ENCODE measurements at places on chromosomes 1 and 21. TPM values are rescaled to one million over a fixed set of nuclear protein-coding genes. Genes with fewer than 3 reads are reported as not detected.

DNA sequence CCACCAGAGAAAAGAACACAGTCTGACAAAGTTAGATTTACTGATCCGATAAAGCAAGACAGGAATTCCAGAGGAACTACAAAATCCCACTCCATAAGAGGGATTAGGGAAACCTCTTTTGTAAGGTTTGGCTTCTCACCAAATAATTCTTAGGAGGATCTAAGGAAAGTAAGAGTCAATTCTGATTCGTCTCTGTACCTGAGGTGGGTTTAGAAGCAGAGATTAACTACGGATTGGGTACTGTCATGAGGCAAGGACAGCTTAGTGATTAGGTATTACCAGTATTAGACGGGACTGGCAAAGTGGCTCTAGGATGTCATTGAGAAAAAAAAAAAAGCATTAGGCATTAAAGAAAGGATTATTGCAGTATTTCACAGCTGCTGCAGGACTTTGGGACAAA is 371.7 kb upstream of the BRINP3 start:
- no peak for ATAC-seq

GRCh38 chr21:42392731-42393442 is 3.0 kb downstream of the TMPRSS3 start:
- no peak for ATAC-seq

DNA sequence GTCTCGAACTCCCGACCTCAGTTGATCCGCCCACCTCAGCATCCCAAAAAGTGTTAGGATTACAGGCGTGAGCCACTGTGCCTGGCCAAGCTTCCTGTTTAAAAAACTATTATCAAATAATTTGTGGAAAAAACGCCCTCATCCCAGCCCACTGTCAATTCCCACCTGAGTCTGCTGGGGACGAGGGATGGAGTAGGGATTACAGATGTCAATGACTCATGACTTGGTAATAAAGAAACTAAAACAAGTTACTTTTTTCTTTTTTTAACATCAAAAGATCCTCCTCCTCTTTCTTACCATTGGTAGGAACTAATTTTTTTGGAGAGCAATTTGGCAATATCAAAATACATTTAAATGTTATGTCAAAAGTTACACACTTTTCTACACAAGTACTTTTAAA is 9.7 kb downstream of the CNN3 start:
- no peak for ATAC-seq

GRCh38 chr1:66951513-66951912 is 26.7 kb downstream of the MIER1 start:
- ATAC-seq: no peak

DNA sequence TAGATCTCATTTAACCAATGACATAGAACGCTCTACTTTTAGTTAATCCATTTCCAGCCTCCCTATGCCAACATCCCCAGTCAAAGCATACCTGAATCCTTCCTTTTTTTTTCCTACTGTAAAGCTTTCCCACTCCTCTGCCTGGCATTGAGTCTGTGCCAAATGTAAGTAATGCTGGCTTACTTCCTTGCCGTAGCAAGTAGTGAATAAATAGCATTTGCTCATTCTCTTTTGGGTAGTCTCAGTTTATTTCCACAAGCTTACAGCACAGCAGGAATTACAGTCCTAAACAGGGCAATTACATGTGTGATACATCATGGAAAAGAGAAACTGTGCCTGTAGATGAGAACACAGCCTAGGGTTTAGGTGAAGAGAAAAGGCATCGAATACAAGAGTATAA is 352.6 kb upstream of the NEGR1 start:
- no peak for ATAC-seq

DNA sequence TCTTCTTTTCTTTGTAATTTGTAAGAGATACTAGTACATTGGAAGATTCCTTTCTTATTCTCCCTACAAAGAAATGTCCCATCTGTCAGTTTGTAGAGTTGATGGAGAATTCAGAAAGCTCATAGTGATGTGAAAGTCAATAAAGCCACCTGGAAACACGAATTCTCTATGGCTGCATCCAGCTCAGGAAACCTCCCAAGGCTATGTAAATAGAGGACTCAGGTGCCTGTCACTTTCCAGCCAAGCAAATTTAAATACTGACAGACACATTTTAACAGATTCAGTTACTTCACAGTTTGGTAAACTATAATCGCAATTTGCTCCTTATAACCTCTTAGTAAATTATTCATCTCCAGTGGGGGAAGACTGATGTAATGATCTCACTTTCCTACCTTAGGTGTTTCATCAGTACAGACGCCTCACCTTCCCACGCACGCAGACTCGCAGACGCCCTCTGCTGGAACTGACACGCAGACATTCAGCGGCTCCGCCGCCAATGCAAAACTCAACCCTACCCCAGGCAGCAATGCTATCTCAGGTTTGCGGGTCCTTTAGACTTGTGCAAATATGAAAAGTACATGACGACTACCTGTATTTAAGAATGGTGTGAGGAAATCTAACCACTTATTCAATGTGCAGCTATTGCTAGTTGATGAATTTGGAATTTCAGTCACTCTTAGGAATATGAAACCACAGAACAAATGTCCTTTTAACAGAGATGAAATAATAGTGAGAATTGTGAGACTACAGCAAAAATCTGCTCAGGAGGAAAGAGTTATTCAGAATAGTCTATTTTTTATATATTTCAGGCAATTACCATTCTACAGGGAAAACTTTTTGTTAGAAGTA is 60.6 kb downstream of the PTPRC start:
- peak; percentile 77 for ATAC-seq

DNA sequence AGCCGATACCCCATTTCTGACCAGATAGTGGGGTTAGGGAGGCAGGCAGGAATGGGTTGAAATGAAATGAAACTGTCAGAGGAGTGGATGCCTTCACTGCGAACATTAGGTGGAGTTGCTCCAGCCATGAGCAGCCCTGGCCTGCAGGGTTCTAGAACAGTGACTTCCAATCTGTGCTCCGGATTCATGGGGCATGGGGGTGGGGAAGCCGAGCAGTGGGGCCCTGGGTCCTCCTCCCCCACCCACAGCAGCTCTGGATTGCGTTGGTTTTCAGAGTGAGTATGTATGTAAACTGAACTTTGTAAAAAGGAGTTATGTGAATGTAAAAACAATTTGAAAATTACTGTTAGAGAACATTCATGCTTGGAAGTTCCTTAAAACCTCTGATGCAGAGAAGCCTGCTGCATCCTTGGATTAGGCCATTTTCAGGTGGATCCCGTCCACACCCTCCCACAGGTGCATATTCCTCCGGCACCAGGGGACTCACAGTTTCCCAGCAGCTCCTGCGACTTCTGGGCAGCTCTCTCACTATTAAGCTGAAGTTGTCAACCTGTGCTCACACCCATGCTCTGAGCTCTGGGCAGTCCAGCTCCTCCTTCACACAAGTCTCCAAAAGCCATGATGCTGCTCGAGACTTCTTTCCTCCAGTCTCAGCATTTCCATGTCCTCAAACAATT is 54.4 kb upstream of the EDN2 start:
- no peak for ATAC-seq

GRCh38 chr1:197924516-197925123 is 7.4 kb downstream of the LHX9 start:
- ATAC-seq: peak; percentile 67

GRCh38 chr21:44949779-44950198 is 10.0 kb downstream of the SLX9 start:
- ATAC-seq: peak; percentile 88

GRCh38 chr1:42424201-42424600 is 31.6 kb downstream of the ZMYND12 start:
- no peak for ATAC-seq

- ATAC-seq: peak; percentile 83
These were observed 199.2 kb downstream of the S1PR1 start for GRCh38 chr1:101435831-101436511.

- peak; percentile 26 for ATAC-seq
These were observed 137.1 kb upstream of the CD34 start for GRCh38 chr1:208047975-208048374.

DNA sequence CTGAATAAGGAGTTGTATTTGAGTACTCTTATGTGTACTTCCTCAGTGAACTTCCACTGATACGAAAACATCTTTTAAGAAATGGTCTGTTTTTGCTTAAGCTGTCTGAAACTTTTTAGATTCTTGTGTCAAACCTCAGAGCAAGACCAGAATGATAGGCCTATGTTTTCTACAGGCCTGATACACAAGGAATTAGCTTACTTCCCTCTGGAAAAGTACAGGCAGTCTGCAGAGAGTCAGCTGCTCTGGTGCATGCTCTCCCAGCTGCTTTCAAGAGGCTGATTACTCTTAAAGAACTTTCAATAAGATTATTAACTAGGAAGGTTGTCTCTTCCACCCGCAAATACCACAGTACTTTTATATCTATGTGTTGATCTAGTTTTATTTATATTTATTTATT is 9.5 kb downstream of the SNX27 start:
- ATAC-seq: no peak

GRCh38 chr1:14080653-14081052 is 380.7 kb downstream of the PRDM2 start:
- ATAC-seq: no peak

DNA sequence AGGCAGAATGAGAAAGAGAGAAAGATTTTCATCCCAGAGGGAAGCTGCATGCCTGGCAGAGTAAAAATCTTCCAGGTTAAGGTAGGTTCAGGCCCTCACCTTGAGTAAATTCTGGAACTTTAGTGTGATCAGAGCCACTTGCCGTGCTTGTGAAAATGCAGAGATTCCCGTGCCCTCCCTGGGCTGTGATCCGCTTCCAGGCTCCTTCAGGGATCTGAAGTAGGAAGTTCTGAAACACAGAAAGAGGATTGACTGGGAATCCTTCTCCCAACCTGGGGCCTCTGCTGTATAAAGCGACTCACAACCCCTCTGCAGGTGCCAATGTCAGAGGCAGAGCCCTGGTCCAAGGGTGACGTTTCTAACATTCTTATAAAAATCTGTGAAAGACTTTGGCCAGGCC is 26.6 kb downstream of the NUAK2 start:
- no peak for ATAC-seq

DNA sequence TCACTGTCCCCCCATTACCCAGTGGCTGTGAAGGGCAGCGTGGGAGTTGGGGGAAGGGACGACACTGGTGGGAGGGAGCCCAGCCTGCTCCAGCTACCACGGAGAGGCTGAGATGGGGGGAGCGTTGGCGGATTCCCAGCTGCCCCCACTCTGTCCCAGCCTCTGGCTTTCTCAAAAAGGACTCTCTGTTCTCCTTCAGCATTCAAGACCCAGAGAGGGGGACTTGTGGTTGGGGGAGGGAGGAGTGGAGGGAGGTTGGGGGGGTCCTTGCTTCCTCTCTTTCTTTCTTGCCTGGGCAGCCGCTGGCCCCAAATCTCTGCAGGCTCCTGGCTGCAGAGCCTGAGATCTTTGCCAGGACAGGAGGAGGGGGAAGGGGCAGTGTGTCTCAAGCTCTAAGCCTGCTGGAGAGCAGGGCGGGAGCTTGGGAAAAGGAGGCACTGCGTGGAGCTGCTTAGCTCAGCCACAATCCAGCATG is 2.2 kb downstream of the ATP1A2 start:
- ATAC-seq: peak; percentile 29

DNA sequence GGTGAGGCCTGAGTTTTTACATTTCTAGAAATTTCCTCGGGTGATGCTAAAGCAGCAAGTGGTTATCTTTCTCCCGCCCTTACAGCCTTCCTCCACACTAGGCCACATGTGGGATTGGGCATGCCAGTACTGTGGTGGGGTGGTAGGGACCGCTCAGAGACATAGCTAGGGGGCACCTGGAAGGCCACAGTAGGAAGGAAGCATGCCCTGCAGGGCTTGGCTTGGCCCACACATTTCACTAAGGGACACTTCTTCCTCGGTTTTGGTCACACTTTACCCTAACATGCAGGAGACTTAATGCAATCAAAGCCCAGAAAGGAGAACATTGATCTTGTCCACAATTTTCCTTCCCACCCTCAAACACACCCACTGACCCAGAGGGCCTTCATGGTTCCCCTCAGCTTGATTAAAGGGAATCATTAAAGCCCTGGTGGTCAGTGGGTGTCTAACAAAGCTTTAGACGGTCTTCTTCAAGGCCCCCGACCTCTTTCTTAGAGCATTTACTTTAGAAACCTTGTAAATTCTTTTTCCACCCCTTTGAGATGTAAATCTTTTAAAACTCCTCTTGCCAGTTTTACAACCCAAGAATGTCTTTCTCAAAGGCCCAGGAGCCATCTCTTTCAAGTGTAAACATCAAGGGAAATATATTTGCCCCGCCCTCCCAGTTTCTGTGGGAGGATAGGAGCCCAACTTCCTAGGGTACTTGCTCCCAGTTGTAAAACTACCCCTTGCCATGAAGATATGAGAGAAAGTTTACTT is 246.4 kb upstream of the PTBP2 start:
- no peak for ATAC-seq

DNA sequence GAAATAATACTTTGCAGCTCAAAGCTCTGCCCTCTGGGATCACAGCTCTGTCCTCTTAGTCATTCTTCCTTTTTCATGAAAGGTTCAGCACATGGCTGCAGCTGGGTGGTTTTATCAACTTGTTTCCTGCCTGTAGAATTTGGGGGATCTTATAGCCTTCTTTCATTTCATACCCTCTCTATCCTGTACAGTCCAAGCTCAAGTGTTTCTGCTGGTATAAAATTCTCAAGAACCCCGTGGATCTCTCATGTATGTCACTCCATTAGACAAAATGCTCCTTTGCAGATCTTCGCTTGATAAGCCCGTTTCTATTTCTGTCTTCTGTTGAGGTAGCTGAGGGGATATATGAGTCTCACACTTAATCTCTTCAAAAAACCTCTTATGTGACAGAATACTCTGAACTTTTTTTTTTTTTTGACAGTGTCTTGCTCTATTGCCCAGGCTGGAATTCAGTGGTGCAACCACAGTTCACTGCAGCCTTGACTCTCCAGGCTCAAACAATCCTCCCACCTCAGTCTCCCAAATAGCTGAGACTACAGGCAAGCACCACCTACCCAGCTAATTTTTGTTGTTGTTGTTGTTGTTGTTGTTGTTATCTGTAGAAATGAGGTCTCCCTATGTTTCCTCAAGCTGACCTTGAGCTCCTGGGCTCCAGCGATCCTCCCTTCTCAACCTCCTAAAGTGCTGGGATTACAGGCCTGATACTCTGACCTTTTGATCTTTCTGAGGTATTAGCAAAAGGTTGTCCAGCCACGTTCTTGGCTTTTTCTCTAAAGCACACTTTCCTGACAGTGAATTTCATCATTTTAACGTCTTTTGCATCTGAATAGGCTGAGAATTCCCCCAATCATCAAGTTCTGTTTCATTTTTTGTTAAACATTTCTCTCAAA is 24.6 kb upstream of the COL9A2 start:
- ATAC-seq: no peak

DNA sequence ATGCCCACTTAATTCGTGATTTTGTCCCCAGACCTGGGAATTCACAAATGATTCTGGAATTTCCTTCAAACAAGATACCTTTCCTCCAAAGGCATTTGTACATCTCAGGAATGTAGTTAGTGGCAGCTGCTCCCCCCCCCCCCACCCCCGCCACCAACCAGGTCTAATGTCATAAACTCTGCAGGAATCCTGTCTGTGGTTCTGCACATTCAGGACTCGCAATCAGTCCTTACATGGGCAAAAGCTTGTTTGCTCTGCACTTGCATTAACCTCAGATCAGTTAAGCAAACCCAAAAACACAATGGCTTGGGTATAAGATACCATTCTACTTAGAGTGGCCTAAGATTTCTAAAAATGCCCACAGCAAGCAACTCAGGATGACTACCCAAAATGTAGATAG is 143.8 kb downstream of the TGFB2 start:
- ATAC-seq: no peak

GRCh38 chr1:33349778-33350610 is 29.1 kb upstream of the A3GALT2 start:
- ATAC-seq: peak; percentile 73

Gene ZNF683
- 0.61 TPM for total RNA-seq

Gene MTARC2
- total RNA-seq: 1.9 TPM

Gene TNFSF18
- 0.35 TPM for total RNA-seq

Gene FAM229A
- total RNA-seq: 1.1 TPM

Gene CTNNBIP1
- 19.2 TPM for total RNA-seq
